ENCODE measurements at places on chromosomes 7 and 10. TPM values are rescaled to one million over a fixed set of nuclear protein-coding genes. Genes with fewer than 3 reads are reported as not detected.

ZNF273 gene
- polyA plus RNA-seq: 3.4 TPM

SLC13A1 gene
- polyA plus RNA-seq: not detected

PROSER2 gene
- 6.8 TPM for polyA plus RNA-seq

BICC1 gene
- 0.81 TPM for polyA plus RNA-seq

GOLGA7B gene
- polyA plus RNA-seq: 3.6 TPM

GIMAP7 gene
- polyA plus RNA-seq: 17.0 TPM

LIPM gene
- polyA plus RNA-seq: not detected

C1QL3 gene
- 0.69 TPM for polyA plus RNA-seq

LIPF gene
- polyA plus RNA-seq: 44.3 TPM

NKX2-3 gene
- 0.67 TPM for polyA plus RNA-seq

MYOF gene
- 20.6 TPM for polyA plus RNA-seq

CAV1 gene
- polyA plus RNA-seq: 3.1 TPM

MAGI2 gene
- 2.1 TPM for polyA plus RNA-seq

TWIST1 gene
- polyA plus RNA-seq: not detected

All from small intestine (tissue), 16 donors.